Immature natural killer cell (primary cell): ENCODE measurements at places on chromosomes 3 and 15. TPM values are rescaled to one million over a fixed set of nuclear protein-coding genes. Genes with fewer than 3 reads are reported as not detected.

- H3K4me1 ChIP-seq = no peaks in the 10 kb centered on the region
- peaks cover 6% of the 10 kb centered on the region for H3K27me3 ChIP-seq
- no peak overlapping the region for H3K4me3 ChIP-seq
- DNase-seq = no peak
These were observed 224.4 kb upstream of the LYSMD4 start for GRCh38 chr15:99957642-99958013.

GRCh38 chr3:38689774-38690173 lies 40.3 kb upstream of the SCN5A start:
- no peaks in the 10 kb centered on the region for H3K4me1 ChIP-seq
- no peaks in the 10 kb centered on the region for H3K27me3 ChIP-seq
- no peak overlapping the region for H3K4me3 ChIP-seq

GRCh38 chr3:40782111-40782721 lies 257.5 kb downstream of the ZNF621 start:
- H3K27me3 ChIP-seq = no peaks in the 10 kb centered on the region
- H3K27ac ChIP-seq = no peak overlapping the region
- H3K4me3 ChIP-seq = no peak overlapping the region

DNA sequence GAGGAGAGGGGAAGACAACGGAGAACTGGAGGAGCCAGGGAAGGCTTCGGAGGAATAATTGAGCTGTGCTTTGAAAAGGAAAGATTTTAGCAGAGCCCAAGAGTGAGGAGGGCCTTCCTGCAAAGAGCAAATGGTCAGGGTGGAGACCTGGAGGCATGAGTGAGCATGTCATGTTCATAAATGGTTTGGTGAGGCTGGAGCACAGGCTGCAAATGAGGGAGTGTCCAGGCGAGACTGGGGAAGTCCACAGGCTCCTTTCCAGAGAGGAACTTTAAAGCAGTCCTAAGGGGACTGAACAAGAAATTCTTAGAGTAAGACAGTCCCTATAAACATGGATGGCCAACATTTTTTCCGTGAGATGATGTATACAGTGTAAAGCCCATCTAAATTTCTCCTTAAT lies 108.8 kb downstream of the THSD4 start:
- H3K4me1 ChIP-seq = no peaks in the 10 kb centered on the region
- no peak for DNase-seq
- no peak overlapping the region for H3K4me3 ChIP-seq
- peaks cover 2% of the 10 kb centered on the region for H3K27me3 ChIP-seq
- no peak overlapping the region for H3K27ac ChIP-seq
- H3K36me3 ChIP-seq = no peaks in the 10 kb centered on the region

DNA sequence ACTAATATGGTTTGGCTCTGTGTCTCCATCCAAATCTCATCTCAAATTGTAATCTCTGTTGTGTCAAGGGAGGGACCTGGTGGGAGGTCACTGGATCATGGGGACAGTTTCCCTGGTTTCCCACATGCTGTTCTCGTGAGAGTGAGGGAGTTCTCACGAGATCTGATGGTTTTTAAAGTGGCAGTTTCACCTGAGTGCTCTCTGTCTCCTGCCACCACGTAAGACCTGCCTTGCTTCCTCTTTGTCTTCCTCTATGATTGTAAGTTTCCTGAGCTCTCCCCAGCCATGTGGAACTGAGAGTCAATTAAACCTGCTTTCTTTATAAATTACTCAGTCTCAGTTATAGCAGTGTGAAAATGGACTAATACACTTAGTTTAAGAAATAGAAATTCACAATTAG lies 228.9 kb downstream of the CD47 start:
- no peaks in the 10 kb centered on the region for H3K4me1 ChIP-seq
- no peak overlapping the region for H3K27ac ChIP-seq
- H3K27me3 ChIP-seq = no peaks in the 10 kb centered on the region
- H3K36me3 ChIP-seq = no peaks in the 10 kb centered on the region

- no peaks in the 10 kb centered on the region for H3K36me3 ChIP-seq
- peaks cover 3% of the 10 kb centered on the region for H3K27me3 ChIP-seq
- no peak overlapping the region for H3K27ac ChIP-seq
- H3K4me1 ChIP-seq = no peaks in the 10 kb centered on the region
- H3K4me3 ChIP-seq = no peak overlapping the region
These were observed 8.4 kb downstream of the MITF start for GRCh38 chr3:69747511-69748258.

DNA sequence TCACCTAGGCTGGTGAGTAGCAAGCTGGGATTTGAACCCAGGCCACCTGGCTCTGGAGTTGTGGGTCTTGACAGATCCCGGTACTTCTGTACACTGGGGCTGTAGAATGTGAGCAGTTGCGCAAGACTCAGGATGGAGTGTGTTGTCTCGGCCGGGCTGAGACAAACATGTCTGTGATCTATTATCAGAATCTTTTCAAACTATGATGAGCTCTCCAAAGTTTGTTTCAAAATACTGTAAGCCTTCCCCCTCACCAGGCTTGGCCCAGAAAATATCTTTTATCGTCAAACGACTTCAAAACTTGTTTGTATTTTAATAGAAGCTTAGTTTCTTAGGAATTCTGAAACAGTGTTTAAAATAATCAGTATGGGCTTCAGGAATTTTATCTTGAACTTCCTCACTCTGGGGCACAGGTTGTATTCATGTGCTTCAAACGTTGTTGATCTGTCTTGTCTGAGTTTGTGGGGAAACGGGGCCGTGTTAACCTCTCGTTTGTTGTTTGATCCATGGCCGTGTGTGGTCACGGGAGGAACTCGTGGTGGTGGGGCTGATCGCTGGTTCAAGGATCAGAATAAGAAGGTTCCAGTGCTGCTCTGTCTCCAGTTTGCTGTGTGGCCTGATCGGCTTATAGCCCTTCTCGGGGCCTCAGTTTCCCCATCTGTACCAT lies 40.3 kb upstream of the TFRC start:
- peaks cover 46% of the 10 kb centered on the region for H3K4me1 ChIP-seq
- no peaks in the 10 kb centered on the region for H3K36me3 ChIP-seq
- H3K27me3 ChIP-seq = peaks cover 4% of the 10 kb centered on the region
- H3K4me3 ChIP-seq = no peak overlapping the region
- H3K27ac ChIP-seq = no peak overlapping the region
- no peak for DNase-seq

- no peaks in the 10 kb centered on the region for H3K4me1 ChIP-seq
- peaks cover 5% of the 10 kb centered on the region for H3K27me3 ChIP-seq
- no peak overlapping the region for H3K27ac ChIP-seq
- DNase-seq = no peak
- no peaks in the 10 kb centered on the region for H3K36me3 ChIP-seq
These were observed 310.1 kb downstream of the THSD4 start for GRCh38 chr15:71425388-71425787.

The MCF2L2 gene
- polyA plus RNA-seq = 0.21 TPM

The SAMD7 gene
- polyA plus RNA-seq = not detected

The SEC62 gene
- 128 TPM for polyA plus RNA-seq
